ENCODE measurements at places on chromosomes 2 and 18.

DNA sequence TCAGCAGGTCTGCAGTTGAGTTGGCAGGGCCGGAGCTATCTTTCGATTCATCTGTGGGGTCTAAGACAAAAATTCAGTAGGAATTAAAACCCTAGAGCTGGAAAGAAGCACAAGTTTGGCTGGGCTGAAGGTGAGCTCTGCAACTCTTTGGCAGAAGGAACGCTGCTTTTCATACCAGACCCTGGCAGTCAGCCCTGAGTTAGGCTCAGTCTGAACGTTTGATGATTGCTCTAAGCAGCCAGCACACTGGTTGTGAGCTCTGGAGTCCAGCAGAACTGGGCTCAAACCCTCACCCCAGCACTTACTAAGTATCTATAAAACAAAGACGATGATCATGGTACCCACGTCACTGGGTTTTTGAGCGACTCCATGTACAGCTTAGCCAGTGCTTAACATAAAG lies 192.5 kb downstream of the TNS1 start:
- no peak for DNase-seq

GRCh38 chr18:1261054-1261453 lies 356.4 kb downstream of the ADCYAP1 start:
- DNase-seq, result no peak

DNA sequence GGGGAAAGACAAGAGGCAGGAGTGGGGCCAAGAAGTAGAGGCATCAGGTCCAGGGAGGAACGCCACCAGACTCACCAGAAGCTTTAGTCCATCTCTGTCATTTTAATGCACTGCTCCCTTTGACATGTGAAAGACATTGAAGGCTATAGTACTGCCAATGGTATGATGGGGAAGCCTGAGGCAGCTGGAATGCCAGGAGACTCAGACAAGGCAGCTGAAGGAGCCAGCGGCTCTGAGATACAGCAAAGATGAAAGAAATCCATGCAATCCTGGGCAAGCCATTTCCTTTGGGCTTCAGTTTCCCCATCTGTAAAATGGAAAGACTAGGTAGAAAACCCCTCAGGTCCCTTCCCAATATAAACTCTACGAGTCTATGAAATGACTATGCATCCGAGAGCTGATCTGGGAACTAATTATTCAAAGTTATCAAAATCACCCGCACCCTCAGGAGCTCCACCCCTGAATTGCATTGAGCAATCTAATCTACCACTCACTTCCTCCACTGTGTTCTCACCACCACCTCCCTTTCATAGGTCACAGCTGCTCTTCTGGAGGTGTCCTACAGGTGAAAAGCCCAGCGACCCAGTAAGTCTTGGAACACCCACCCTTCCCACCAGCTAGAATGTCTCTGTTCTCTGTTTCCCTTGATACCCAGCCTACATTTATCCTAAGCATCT lies 3.1 kb downstream of the CXCR2 start:
- no peak for DNase-seq

- DNase-seq, result no peak
Observed at GRCh38 chr18:23849141-23849540, 159.9 kb downstream of the LAMA3 start.

- DNase-seq, result no peak
Observed at GRCh38 chr18:9417073-9417851, 58.1 kb upstream of the RALBP1 start.

- DNase-seq, result no peak
Observed at GRCh38 chr2:126107883-126108282, 548.1 kb upstream of the GYPC start.

GRCh38 chr2:30410217-30410616 lies 36.8 kb upstream of the LCLAT1 start:
- peak; percentile 72 for DNase-seq

- no peak for DNase-seq
Observed at GRCh38 chr2:73426176-73426575, 40.5 kb downstream of the ALMS1 start.
